ENCODE measurements at places on chromosomes 7 and 10. TPM values are rescaled to one million over a fixed set of nuclear protein-coding genes. Genes with fewer than 3 reads are reported as not detected.

DNA sequence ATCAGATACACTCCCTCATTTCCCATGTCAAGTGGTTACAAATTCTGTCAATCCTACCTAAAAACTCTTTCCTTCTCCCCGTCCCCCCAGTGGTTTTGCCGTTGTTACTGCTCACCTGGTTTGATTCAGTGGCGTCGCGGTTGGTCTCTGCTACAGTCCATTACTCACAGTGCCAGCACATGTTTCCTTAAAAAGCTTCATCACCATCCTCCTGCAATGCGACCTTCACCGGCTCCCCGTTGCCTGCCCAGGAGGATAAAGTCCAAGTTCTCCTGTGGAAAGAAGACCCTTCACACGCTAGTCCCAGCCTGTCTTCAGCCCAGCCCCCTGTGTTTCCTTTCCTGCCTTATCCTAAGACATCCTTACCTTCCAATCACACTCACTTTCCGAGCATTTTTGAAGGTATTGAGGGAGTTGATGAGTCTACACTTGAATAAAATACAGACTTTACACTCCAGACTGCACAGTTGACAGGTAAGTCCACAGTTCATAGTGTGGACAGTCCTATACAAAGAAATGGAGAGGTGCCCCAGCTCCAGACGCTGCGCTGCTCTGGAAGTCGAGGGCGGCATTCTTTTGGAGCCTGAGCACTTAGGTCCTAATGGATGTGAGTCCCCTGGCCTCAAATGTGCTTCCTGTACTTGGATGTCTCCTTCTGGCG is 3.4 kb upstream of the LARP4B start:
- no peak for DNase-seq

Gene OR2A1
- total RNA-seq: 0.28 TPM

Gene HOXA13
- total RNA-seq: not detected

- no peak for DNase-seq
Observed at GRCh38 chr7:123398921-123399320, 135.5 kb downstream of the IQUB start.

GRCh38 chr10:50908366-50908765 is 22.9 kb upstream of the A1CF start:
- no peak for DNase-seq

Gene NPSR1
- not detected for total RNA-seq

- DNase-seq: no peak
Observed at GRCh38 chr10:5547931-5548660, 23.3 kb downstream of the CALML3 start.
